NCI-H446 (cell line): ENCODE measurements at places on chromosomes 12 and 14.

DNA sequence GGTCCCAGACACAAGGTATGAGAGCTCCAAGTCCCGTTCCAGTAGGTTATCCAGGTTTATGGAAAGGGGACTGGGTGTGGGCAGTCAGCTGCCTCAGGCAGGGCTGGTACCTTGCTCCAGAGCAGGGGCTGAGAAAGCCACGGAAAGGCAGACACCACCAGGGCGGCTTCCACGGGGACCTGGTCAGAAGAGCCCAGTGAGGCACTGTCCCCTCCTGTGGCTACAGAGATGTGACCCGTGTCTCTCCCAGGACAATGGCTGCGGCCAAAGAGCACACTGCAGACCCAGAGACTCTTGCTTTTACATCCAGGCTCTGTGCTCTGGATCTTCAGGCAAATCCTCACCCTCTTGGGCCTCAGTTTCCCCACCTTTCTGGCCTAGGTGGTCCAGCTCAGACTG lies 8.8 kb downstream of the SERPINA4 start:
- DNase-seq: no peak

GRCh38 chr12:64860446-64860998 lies 36.1 kb downstream of the TBC1D30 start:
- no peak for DNase-seq

DNA sequence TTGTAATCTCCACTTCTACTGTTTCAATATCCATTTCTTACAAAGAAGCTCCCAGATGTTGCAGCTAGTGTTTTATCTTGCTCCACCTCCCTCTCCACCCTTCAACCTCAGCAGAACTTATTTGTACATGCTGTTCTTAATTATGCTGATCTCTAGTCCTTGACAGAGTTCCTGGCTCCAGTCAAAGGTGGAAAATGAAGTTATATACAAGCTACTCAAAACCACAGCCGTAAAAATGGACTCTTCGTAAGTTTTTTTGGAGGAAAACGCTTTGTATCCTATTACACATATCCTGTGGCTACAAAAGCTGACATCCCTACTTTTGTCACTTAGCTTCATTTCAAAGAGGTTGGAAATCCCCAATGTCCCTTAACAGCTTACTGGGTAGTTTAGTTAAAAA lies 1.3 kb downstream of the CLEC1A start:
- no peak for DNase-seq

DNA sequence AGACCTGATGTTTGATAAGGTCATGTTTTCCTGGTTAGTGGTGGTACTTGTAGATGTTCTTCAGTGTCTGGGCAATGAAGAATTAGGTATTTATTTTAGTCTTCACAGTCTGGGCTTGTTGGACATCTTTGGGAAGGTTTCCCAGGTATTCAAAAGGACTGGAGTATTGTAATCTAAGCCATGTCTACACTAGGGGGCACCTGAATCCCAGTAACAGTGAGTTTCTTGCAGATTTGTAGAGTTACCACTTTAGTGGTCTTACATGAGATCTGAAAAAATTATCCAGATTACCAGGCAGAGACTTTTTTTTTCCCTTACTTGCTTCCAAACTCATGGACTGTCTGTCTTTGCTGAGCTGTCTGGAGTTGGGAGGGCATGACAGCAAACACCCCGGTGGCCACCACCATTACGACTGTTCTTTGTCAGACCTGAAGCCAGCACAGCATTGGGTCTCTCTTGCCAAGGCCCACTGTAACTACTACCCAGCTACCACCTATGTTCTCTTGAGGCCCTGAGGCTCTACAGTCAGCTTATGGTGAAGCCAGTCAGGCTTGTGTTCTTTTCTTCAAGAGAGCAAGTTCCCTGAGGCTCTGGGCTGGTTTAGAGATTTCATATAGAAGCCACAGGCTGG lies 820.7 kb upstream of the FBXO33 start:
- peak; percentile 13 for DNase-seq

GRCh38 chr14:66233591-66233990 lies 252.6 kb upstream of the CCDC196 start:
- DNase-seq: no peak

- no peak for DNase-seq
Observed at GRCh38 chr14:61611880-61612630, 83.3 kb upstream of the HIF1A start.

DNA sequence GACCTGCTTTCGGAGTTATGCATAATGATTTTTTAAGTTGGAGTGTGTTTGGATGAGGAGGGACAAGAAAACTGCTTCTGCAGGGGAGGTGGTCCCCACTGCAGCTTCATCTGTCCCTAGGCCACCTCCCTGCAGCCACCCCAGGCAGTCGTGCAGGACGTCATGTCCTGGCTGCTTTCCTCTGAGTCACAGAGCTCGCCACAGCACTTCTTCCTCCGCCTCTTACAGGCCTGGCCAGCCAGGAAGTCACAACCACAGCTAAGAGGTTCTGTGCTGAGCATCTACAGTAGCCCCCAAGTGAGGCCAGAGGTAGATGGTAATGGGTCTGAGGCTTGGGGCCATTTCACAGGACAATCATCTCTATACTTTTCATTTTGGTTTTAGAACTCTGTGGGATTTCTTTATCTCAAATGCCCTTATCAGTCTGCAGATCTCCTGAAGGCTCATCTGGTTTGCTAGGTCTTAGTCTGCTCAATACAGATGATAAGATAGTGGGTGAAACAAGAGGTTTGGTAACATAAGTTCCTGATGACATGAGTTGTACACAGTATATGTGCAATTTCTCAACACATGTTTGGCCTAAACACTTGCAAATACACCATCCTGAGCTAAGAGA lies 106.4 kb downstream of the ARF6 start:
- no peak for DNase-seq
